ENCODE measurements at places on chromosomes 16 and 17. TPM values are rescaled to one million over a fixed set of nuclear protein-coding genes. Genes with fewer than 3 reads are reported as not detected.

- peaks cover 15% of the 10 kb centered on the region for H3K27me3 ChIP-seq
- peaks cover 17% of the 10 kb centered on the region for H3K4me1 ChIP-seq
- no peaks in the 10 kb centered on the region for H3K36me3 ChIP-seq
- no peak overlapping the region for H3K27ac ChIP-seq
- no peak overlapping the region for H3K4me3 ChIP-seq
These were observed 2.5 kb downstream of the GUCY2D start for GRCh38 chr17:8004899-8005298.

- no peaks in the 10 kb centered on the region for H3K4me1 ChIP-seq
- no peak overlapping the region for H3K4me3 ChIP-seq
- no peak overlapping the region for H3K27ac ChIP-seq
- no peaks in the 10 kb centered on the region for H3K27me3 ChIP-seq
- no peaks in the 10 kb centered on the region for H3K36me3 ChIP-seq
These were observed 103.1 kb downstream of the SDK2 start for GRCh38 chr17:73541111-73541510.

IL32 gene
- 23.6 TPM for total RNA-seq

- H3K27me3 ChIP-seq = no peaks in the 10 kb centered on the region
- no peak for DNase-seq
- no peaks in the 10 kb centered on the region for H3K4me1 ChIP-seq
- H3K27ac ChIP-seq = peak overlapping the region; percentile 83
- peak overlapping the region; percentile 92 for H3K4me3 ChIP-seq
- peaks cover 12% of the 10 kb centered on the region for H3K36me3 ChIP-seq
These were observed 911 bp downstream of the ARL16 start for GRCh38 chr17:81682565-81683207.

- H3K4me1 ChIP-seq = peaks cover 61% of the 10 kb centered on the region
- H3K27me3 ChIP-seq = no peaks in the 10 kb centered on the region
- peak overlapping the region; percentile 87 for H3K27ac ChIP-seq
- H3K4me3 ChIP-seq = no peak overlapping the region
These were observed 30.4 kb downstream of the RAI1 start for GRCh38 chr17:17711641-17712162.

GRCh38 chr16:3022684-3023414, 893 bp downstream of the HCFC1R1 start:
- H3K36me3 ChIP-seq = peaks cover 20% of the 10 kb centered on the region
- H3K4me3 ChIP-seq = peak overlapping the region; percentile 49
- H3K27ac ChIP-seq = peak overlapping the region; percentile 99
- peaks cover 16% of the 10 kb centered on the region for H3K27me3 ChIP-seq
- H3K4me1 ChIP-seq = no peaks in the 10 kb centered on the region
- DNase-seq = no peak

GRCh38 chr17:16353317-16354174, at the start of gene CENPV:
TSS of gene CENPV (minus strand) at chr17:16353469. CDS start at chr17:16353436, 33 bp downstream.
- peaks cover 14% of the 10 kb centered on the region for H3K4me1 ChIP-seq
- H3K36me3 ChIP-seq = no peaks in the 10 kb centered on the region
- no peaks in the 10 kb centered on the region for H3K27me3 ChIP-seq
- peak; percentile 63 for DNase-seq
- peak within 1 kb of the TSS; percentile 66 for H3K27ac ChIP-seq

GRCh38 chr17:45227101-45227925, 5.6 kb downstream of the FMNL1 start:
- no peak for DNase-seq
- H3K4me1 ChIP-seq = no peaks in the 10 kb centered on the region
- no peaks in the 10 kb centered on the region for H3K36me3 ChIP-seq
- H3K27ac ChIP-seq = peak overlapping the region; percentile 79
- no peak overlapping the region for H3K4me3 ChIP-seq

- H3K4me1 ChIP-seq = no peaks in the 10 kb centered on the region
- no peak for DNase-seq
- no peak overlapping the region for H3K4me3 ChIP-seq
- no peaks in the 10 kb centered on the region for H3K27me3 ChIP-seq
- no peaks in the 10 kb centered on the region for H3K36me3 ChIP-seq
- H3K27ac ChIP-seq = peak overlapping the region; percentile 91
These were observed 63.2 kb downstream of the NKD1 start for GRCh38 chr16:50611332-50611934.

GRCh38 chr16:86854058-86854621, 275.8 kb downstream of the FOXL1 start:
- no peaks in the 10 kb centered on the region for H3K36me3 ChIP-seq
- no peak overlapping the region for H3K4me3 ChIP-seq
- peaks cover 13% of the 10 kb centered on the region for H3K27me3 ChIP-seq
- H3K4me1 ChIP-seq = no peaks in the 10 kb centered on the region
- H3K27ac ChIP-seq = no peak overlapping the region
- DNase-seq = peak; percentile 35

DNA sequence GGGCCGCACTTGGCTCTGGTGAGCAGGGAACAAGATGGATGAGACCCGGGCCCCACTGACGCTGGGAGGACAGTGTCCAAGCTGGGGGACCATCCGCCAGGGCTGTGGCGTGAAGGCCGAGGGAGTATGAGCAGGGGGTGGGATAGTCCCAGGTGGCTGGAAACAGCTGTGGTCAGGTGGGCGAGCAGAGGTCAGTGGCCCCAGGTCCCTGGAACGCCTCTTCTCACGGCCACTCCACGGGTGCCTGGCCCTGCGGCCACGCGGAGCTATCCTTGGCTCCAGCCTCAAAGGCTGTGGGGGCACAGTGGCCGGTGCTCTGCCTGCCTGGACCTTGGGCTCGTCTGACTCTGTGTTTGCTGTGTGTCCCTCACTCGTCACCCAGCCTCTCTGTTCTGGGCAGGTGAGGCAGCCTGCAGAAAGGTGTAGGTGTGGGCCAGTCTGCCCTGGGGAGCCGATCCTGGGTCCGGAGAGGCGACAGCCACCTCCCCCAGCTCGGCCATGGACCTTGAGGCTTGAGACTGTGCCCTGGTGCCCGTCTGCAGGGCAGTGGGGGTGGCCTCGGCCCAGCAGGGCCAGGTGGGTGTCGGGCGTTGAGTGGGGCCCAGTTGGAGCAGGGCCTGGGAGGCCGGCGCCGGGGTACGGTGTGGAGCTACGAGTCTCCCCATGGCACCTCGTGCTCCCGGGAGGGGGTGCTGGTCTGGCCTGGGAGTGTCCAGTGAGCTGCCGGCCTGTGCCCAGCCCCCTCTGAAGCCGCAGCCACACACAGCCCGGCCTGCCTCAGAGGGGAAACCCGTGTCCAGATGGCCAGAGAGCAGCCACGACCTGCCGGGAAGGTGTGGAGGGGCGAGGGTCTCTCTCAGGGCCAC, 10.0 kb downstream of the CACNA1H start:
- H3K4me1 ChIP-seq = peaks cover 100% of the 10 kb centered on the region
- peak overlapping the region; percentile 90 for H3K27ac ChIP-seq
- H3K27me3 ChIP-seq = peaks cover 2% of the 10 kb centered on the region
- DNase-seq = no peak
- H3K4me3 ChIP-seq = peak overlapping the region; percentile 20

NOL11 gene
- total RNA-seq = 23.5 TPM

SLC13A5 gene
- 0.14 TPM for total RNA-seq

GRCh38 chr16:70725024-70725911, 39.4 kb upstream of the MTSS2 start:
- H3K4me1 ChIP-seq = peaks cover 40% of the 10 kb centered on the region
- no peaks in the 10 kb centered on the region for H3K27me3 ChIP-seq
- H3K36me3 ChIP-seq = no peaks in the 10 kb centered on the region
- H3K4me3 ChIP-seq = no peak overlapping the region
- H3K27ac ChIP-seq = peak overlapping the region; percentile 97

ABHD15 gene
- 8.4 TPM for total RNA-seq

SCN4A gene
- total RNA-seq = 1.3 TPM

AOC2 gene
- total RNA-seq = 1.5 TPM

EARS2 gene
- 14.3 TPM for total RNA-seq

DNA sequence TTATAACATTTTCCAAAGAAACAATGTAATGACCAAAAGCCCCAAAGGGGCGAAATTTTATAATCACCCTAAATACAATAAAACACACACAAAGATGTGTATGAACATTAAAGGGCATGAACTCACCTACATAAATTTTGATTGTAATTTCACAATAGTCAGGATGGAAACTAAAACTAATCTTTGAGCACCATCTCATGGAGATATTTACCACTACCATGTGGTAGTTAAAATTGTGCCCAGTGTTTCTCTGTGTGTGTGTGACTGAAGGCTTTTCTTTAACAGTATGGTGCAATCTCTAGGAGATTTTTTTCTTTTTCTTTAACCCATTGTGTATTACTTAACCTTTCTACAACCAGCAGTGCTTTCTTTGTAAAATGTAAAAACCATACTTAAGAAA, 19.7 kb upstream of the MEIOC start:
- no peaks in the 10 kb centered on the region for H3K4me1 ChIP-seq
- no peaks in the 10 kb centered on the region for H3K36me3 ChIP-seq
- no peak overlapping the region for H3K27ac ChIP-seq
- no peak for DNase-seq

DNA sequence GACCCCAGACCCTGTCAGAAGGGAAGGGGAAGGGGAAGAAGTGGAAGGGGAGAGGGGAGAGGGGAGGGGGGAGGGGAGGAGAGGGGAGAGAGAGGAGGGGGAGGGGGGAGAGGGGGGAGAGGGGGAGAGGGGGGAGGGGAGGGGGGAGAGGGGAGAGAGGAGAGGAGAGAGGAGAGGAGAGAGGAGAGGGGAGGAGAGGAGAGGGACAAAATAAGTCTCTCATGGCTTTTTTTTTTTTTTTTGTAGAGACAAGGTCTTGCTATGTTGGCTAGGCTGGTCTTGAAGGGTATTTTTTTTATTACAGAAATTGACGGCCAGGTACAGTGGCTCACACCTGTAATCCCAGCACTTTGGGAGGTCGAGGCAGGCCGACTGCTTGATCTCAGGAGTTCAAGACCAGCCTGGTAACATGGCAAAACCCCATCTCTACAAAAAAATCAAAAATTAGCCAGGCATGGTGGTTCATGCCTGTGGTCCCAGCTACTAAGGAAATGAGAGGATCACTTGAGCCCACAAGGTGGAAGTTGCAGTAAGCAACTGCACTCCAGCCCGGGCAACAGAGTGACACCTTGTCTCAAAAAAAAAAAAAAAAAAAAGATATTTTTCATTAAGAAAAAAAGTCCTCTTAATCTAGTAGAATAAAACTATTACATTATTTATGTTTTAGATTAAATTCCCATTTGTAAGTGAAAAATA, 19.2 kb downstream of the AMFR start:
- no peak for DNase-seq
- no peak overlapping the region for H3K27ac ChIP-seq
- H3K4me1 ChIP-seq = no peaks in the 10 kb centered on the region
- peaks cover 47% of the 10 kb centered on the region for H3K36me3 ChIP-seq
- H3K27me3 ChIP-seq = no peaks in the 10 kb centered on the region
- H3K4me3 ChIP-seq = no peak overlapping the region

CLEC18A gene
- not detected for total RNA-seq

GRAP gene
- 3.3 TPM for total RNA-seq

AANAT gene
- total RNA-seq = not detected

- H3K27me3 ChIP-seq = no peaks in the 10 kb centered on the region
- H3K4me3 ChIP-seq = no peak overlapping the region
- no peak for DNase-seq
- peaks cover 15% of the 10 kb centered on the region for H3K4me1 ChIP-seq
- no peak overlapping the region for H3K27ac ChIP-seq
These were observed 193.0 kb downstream of the SPECC1 start for GRCh38 chr17:20202141-20202621.

RCVRN gene
- 1.2 TPM for total RNA-seq

- DNase-seq = no peak
- H3K27me3 ChIP-seq = no peaks in the 10 kb centered on the region
- H3K4me1 ChIP-seq = peaks cover 53% of the 10 kb centered on the region
- H3K27ac ChIP-seq = peak overlapping the region; percentile 70
- H3K36me3 ChIP-seq = no peaks in the 10 kb centered on the region
These were observed 101.1 kb downstream of the XYLT1 start for GRCh38 chr16:17369421-17370222.

- no peaks in the 10 kb centered on the region for H3K36me3 ChIP-seq
- H3K27ac ChIP-seq = no peak overlapping the region
- no peaks in the 10 kb centered on the region for H3K27me3 ChIP-seq
- H3K4me3 ChIP-seq = no peak overlapping the region
- H3K4me1 ChIP-seq = no peaks in the 10 kb centered on the region
These were observed 105.5 kb downstream of the MYO1D start for GRCh38 chr17:32771396-32771795.

GRCh38 chr16:13503960-13504635, 415.9 kb upstream of the ERCC4 start:
- H3K36me3 ChIP-seq = no peaks in the 10 kb centered on the region
- no peaks in the 10 kb centered on the region for H3K27me3 ChIP-seq
- no peak for DNase-seq
- no peak overlapping the region for H3K27ac ChIP-seq
- H3K4me3 ChIP-seq = no peak overlapping the region

GRCh38 chr17:8991514-8992285, 26.2 kb upstream of the PIK3R5 start:
- no peaks in the 10 kb centered on the region for H3K36me3 ChIP-seq
- DNase-seq = peak; percentile 80
- no peak overlapping the region for H3K27ac ChIP-seq
- no peak overlapping the region for H3K4me3 ChIP-seq

- H3K27ac ChIP-seq = no peak overlapping the region
- no peak for DNase-seq
- no peaks in the 10 kb centered on the region for H3K27me3 ChIP-seq
- peaks cover 17% of the 10 kb centered on the region for H3K4me1 ChIP-seq
- H3K4me3 ChIP-seq = no peak overlapping the region
These were observed 1.8 kb upstream of the NSMCE1 start for GRCh38 chr16:27270349-27270748.

MT1X gene
- total RNA-seq = 1,592 TPM

ATPAF2 gene
- total RNA-seq = 10.3 TPM

AKAP1 gene
- 78.9 TPM for total RNA-seq

GRCh38 chr17:3529817-3530741, 27.5 kb downstream of the TRPV3 start:
- no peaks in the 10 kb centered on the region for H3K36me3 ChIP-seq
- no peaks in the 10 kb centered on the region for H3K4me1 ChIP-seq
- no peak overlapping the region for H3K4me3 ChIP-seq
- peaks cover 9% of the 10 kb centered on the region for H3K27me3 ChIP-seq
- peak overlapping the region; percentile 25 for H3K27ac ChIP-seq
